CD8-positive, alpha-beta memory T cell (primary cell): ENCODE measurements at places on chromosomes 1 and 21. TPM values are rescaled to one million over a fixed set of nuclear protein-coding genes. Genes with fewer than 3 reads are reported as not detected.

MYOG gene
- polyA plus RNA-seq = not detected

SDHB gene
- polyA plus RNA-seq = 156 TPM

C1QC gene
- not detected for polyA plus RNA-seq

ZBTB37 gene
- polyA plus RNA-seq = 1.3 TPM

CFHR4 gene
- not detected for polyA plus RNA-seq

FLVCR1 gene
- 4.0 TPM for polyA plus RNA-seq

- H3K4me1 ChIP-seq = peaks cover 3% of the 10 kb centered on the region
- DNase-seq = no peak
- H3K27me3 ChIP-seq = no peaks in the 10 kb centered on the region
- H3K27ac ChIP-seq = no peak overlapping the region
- no peak overlapping the region for H3K4me3 ChIP-seq
- no peaks in the 10 kb centered on the region for H3K36me3 ChIP-seq
Observed at GRCh38 chr21:33124889-33125288, 54.9 kb downstream of the OLIG1 start.

- H3K27me3 ChIP-seq = no peaks in the 10 kb centered on the region
- no peaks in the 10 kb centered on the region for H3K36me3 ChIP-seq
- H3K27ac ChIP-seq = no peak overlapping the region
- H3K4me3 ChIP-seq = no peak overlapping the region
Observed at GRCh38 chr21:43262427-43262826, 93.6 kb downstream of the CRYAA start.

DNA sequence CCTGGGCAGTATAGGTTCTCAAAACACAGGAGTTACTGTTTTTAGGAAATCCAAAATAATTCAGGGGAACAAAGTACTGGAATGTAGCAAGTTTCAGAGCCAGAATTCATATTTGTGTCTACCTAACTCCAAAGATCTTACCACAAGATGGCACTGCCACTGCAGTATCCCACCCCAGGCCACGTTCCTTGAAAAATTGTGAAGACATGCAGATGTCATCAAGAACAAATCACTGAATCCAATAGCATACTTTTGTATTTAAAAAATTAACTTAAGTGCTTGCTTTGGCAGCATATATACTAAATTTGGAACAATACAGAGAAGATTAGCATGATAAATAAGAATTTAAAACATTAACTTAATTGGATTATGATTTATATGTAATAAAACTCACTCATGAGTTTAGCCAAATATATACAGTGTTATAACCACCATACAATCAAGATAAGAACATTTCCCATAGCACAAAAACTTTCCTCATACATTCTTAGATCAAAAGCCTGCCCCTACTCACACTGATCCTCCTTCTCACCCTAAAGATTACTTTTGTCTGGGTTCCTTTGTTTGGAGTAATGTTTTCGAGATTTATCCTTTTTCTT lies 209.9 kb downstream of the FAF1 start:
- H3K36me3 ChIP-seq = no peaks in the 10 kb centered on the region
- H3K4me3 ChIP-seq = no peak overlapping the region
- H3K27ac ChIP-seq = no peak overlapping the region
- DNase-seq = no peak

DNA sequence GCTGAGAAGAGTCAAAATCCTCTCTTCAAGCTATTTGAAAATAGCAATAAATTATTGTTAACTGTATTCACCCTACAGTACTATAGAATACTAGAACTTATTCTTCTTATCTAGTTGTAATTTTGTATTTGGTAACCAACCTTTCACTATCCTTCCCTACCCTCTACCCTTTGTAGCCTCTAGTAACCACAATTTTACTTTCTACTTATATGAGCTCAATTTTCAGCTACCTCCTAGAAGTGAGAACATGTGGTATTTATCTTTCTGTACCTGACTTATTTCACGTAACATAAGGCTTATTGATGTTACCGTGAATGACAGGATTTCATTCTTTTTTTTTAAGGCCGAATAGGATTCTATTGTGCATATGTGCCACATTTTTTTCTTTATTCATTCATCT lies 30.0 kb downstream of the ZC3H11B start:
- H3K27me3 ChIP-seq = no peaks in the 10 kb centered on the region
- no peak overlapping the region for H3K4me3 ChIP-seq
- H3K27ac ChIP-seq = no peak overlapping the region
- no peaks in the 10 kb centered on the region for H3K36me3 ChIP-seq

DNA sequence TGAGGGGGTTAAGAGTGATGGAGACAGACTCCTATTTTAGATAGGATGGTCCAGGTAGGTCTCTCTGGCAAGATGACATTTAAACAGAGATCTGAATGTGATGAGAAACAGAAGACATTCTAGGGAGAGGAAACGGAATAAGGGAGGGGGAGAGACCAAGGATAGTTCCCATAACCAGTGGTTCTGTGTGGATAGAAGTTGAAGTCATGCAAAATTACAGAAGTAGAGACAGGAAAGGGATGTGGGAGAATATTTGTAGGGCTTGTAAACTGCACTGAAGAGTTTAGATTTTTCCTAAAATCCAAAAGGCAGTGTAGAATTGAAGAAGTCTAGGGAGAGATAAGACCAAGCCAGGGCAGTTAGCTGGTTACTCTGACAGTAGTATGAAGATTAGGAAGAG lies 200.6 kb downstream of the GRIK1 start:
- H3K27me3 ChIP-seq = no peaks in the 10 kb centered on the region
- H3K4me1 ChIP-seq = no peaks in the 10 kb centered on the region
- H3K36me3 ChIP-seq = no peaks in the 10 kb centered on the region
- DNase-seq = no peak

DNA sequence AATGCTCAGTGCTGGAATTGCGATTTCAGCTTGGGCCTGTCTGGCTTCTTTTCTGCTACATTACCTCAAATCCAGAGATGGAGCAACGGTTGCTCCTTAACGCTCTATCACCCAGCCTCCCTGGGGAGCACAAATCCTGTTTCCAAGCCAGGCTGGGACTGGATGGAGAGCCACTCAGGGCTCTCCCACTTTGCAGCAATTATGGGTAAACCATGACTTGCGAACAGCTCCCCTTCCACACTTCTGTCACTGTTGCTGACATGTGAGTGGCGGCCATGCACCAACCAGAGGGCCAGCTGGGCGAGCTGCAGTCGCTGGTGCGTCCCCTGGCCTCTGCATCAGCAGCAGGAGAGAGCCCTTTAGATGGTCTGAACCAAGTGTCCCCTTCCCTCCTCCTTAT lies 65.1 kb upstream of the RAB4A start:
- no peak for DNase-seq
- H3K27ac ChIP-seq = no peak overlapping the region

GRCh38 chr1:219324171-219324570 lies 150.5 kb downstream of the LYPLAL1 start:
- H3K4me3 ChIP-seq = no peak overlapping the region
- H3K27me3 ChIP-seq = no peaks in the 10 kb centered on the region
- H3K27ac ChIP-seq = no peak overlapping the region

GRCh38 chr1:7410156-7410555 lies 360.9 kb upstream of the VAMP3 start:
- H3K4me1 ChIP-seq = no peaks in the 10 kb centered on the region
- H3K4me3 ChIP-seq = no peak overlapping the region
- H3K36me3 ChIP-seq = no peaks in the 10 kb centered on the region
- H3K27me3 ChIP-seq = no peaks in the 10 kb centered on the region

DNA sequence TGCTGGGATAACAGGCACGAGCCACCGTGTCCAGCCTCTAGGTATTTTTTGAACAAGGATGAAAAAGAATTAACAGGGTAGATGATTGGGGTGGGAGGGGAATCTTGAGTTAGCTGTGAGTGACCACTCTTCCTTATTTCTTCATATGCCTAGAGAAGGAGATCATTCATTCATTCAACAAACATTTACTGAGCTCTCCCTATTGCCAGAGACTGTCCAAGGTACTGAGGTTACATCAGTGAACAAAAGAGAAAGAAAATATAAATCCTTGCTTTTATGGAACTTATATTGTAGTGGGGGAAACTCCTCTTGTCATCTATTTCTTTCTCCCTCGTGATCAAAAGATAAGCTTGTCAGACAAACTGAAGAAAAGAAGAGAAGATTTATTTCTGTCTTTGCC lies 62.9 kb downstream of the S1PR1 start:
- H3K4me1 ChIP-seq = no peaks in the 10 kb centered on the region
- H3K4me3 ChIP-seq = no peak overlapping the region
- no peak overlapping the region for H3K27ac ChIP-seq
- H3K27me3 ChIP-seq = no peaks in the 10 kb centered on the region
- no peaks in the 10 kb centered on the region for H3K36me3 ChIP-seq

- H3K36me3 ChIP-seq = no peaks in the 10 kb centered on the region
- no peak overlapping the region for H3K27ac ChIP-seq
- DNase-seq = no peak
Observed at GRCh38 chr1:202673531-202673930, 36.7 kb downstream of the SYT2 start.

- no peak for DNase-seq
- H3K36me3 ChIP-seq = no peaks in the 10 kb centered on the region
- no peak overlapping the region for H3K4me3 ChIP-seq
- H3K27me3 ChIP-seq = no peaks in the 10 kb centered on the region
Observed at GRCh38 chr21:22223385-22223784, 1225.2 kb downstream of the NCAM2 start.

DNA sequence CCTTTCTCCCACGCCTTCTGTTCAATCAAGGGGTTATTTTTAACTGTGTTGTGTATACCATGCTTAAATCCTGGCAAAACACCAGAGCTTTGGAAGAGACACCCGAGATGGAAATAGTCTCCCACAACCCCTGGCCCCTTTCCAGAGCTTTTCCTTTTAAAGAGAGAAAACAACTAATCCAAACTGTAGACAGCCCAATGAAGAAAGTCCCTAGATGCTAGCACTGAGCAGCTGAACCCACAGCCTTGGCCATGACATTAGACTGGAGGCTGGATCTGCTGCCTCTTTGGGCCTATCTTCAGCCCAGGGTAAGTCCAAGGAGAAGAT lies 64.9 kb upstream of the ARTN start:
- no peak for DNase-seq
- no peaks in the 10 kb centered on the region for H3K27me3 ChIP-seq
- no peak overlapping the region for H3K4me3 ChIP-seq
- no peaks in the 10 kb centered on the region for H3K4me1 ChIP-seq
- H3K36me3 ChIP-seq = no peaks in the 10 kb centered on the region

DNA sequence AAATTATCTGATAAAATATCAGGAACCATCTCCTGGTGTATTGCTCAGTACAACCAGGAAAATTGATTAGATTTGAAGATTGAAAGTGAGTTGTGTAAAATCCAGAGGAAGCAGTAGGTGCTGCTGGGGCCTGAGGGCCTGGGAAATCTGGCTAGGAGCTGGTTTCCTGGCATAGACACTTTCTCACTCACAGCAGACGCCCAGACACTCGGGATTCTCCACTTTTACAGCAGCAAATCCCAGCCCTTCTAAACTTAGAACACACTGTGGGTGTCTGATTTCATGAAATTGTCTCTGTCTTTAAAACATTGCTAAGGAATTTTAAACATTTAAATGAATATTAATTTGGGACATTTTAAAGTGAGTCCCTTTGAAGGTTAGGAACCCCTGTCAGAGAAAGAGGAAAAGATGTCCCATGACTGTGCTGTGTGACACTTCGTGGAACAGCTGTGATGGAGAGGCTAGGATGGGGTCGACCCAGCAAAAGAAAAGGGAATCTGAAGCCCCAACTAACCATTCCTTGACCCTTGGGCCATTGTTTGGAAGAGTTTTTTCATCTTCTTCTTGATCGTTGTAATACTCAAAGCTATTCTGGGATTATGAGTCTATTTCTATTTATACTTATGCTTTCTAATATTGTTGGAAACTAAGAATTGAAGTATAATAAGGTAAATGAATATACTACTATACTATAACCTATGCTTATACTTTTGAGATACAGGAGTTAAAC lies 49.0 kb upstream of the VAMP3 start:
- H3K4me3 ChIP-seq = no peak overlapping the region
- H3K27ac ChIP-seq = no peak overlapping the region
- H3K36me3 ChIP-seq = no peaks in the 10 kb centered on the region
- no peak for DNase-seq
- H3K27me3 ChIP-seq = no peaks in the 10 kb centered on the region

DNA sequence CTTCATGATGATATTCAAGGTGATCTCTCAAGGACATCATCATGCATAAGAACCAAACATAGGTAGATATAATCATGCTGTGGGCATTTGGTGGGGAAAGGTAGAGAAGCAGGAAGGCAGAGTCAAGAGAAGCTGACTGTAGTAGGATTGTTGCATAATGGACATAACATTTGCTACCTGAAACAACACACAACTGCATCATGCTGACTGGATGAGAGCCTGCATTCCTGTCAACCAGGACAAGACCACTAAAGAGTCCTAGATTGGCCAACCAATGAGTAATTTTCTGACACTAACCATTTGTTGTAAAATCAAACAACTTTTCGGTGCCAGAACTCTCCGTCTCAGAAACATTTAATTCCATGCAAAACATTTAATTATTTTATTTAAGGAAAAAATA lies 377.2 kb downstream of the PLPP3 start:
- H3K4me3 ChIP-seq = no peak overlapping the region
- no peak overlapping the region for H3K27ac ChIP-seq
- H3K4me1 ChIP-seq = no peaks in the 10 kb centered on the region
- no peak for DNase-seq
- no peaks in the 10 kb centered on the region for H3K36me3 ChIP-seq
- H3K27me3 ChIP-seq = no peaks in the 10 kb centered on the region

GRCh38 chr1:221271701-221272100 lies 392.5 kb downstream of the HLX start:
- H3K27me3 ChIP-seq = no peaks in the 10 kb centered on the region
- H3K4me3 ChIP-seq = no peak overlapping the region
- no peak overlapping the region for H3K27ac ChIP-seq
- H3K36me3 ChIP-seq = no peaks in the 10 kb centered on the region
